ENCODE measurements at places on chromosomes 3 and 15.

- DNase-seq = no peak
Observed at GRCh38 chr3:184551103-184551502, 10.5 kb upstream of the EPHB3 start.

- no peak for DNase-seq
Observed at GRCh38 chr3:174859756-174860155, 622 bp downstream of the NAALADL2 start.

DNA sequence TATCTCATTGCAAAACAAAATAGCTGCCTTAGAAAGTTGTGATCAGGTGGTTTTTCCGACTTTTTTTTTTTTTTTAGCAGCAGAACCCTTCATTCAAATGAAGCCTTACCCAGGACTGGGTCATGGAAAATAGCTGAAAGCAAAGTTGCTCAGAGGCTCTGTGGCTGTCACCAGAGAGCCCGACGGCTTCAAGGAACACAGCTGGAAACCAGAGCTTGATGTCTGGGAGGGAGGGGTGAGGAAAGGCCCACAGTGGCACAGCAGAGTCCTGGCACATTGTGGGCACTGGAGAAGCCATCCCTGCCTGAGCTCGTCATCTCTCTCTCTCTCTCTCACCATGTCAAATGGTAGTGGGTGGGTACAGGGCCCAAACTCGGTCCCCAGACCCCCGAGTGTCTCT, 77.5 kb downstream of the RPN1 start:
- no peak for DNase-seq

GRCh38 chr3:10968401-10968800, 24.1 kb upstream of the SLC6A1 start:
- DNase-seq = no peak

DNA sequence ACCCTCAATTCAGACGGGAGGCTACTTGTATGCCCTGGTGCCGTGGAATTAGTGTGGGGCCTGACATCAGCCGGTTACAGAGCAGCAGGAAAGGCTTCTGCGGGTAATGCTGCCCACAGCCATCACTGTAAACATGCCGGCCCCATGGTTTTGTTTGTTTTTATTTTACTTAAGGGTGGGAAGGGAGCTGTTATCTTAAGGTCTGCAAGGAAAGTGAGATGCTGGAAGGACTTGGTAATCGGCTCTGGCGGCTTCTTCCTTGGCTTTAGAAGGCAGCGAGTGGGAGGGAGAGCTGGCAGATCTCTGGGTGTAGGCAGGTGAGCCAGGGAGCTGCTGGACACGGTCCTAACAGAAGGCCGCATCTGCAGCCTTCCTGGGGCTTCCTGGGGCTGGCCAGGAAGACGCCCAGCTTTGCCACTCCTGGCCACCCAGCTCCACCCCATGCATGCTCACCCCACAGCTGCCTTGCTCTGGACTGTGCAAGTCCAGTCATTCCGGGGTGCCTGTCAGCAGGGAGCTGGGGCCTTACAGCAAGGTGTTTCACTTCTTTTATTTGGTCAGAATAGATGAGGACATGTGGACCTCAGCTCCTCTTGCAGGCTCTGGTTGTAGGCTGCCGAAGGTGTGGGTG, 54.1 kb upstream of the FURIN start:
- no peak for DNase-seq

DNA sequence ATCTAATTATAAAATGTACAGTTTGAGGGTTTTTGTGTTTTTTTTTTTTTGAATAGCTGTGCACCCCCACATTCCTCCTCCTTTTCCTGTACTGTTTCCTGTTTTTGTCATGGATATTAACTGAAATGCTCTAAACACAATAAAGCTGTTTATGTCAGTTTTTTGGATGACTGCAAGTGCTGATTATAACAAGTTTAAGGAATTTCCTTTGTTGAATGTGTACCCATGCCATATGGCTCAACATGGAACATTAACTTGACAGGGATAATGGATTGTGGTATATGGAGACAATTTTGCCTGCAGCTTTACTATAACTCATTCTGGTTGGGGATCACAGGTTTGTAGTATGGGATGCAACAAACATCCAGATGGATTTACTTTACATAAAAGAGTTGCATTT, 216.4 kb downstream of the TCF12 start:
- DNase-seq = no peak

DNA sequence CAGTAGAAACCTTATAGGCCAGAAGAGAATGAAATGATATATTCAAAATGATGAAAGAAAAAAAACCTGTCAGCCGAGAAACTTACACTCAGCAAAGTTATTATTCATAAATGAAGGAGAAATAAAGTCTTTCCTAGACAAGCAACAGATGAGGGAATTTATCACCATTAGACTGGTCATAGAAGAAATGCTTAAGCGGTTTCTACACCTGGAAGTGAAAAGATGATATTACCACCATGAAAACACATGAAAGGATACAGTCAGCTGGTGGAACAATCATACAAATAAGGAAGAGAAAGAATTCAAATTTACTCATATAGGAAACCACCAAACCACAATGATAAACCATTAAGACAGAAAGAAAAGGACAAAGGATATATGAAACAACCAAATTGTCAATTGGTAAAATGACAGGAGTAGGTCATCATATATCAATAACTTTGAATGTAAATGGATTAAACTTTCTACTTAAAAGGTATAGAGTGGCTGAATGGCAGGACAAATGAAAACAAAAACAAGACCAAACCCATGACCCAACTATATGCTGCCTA, 29.9 kb upstream of the PRR23C start:
- DNase-seq = no peak

DNA sequence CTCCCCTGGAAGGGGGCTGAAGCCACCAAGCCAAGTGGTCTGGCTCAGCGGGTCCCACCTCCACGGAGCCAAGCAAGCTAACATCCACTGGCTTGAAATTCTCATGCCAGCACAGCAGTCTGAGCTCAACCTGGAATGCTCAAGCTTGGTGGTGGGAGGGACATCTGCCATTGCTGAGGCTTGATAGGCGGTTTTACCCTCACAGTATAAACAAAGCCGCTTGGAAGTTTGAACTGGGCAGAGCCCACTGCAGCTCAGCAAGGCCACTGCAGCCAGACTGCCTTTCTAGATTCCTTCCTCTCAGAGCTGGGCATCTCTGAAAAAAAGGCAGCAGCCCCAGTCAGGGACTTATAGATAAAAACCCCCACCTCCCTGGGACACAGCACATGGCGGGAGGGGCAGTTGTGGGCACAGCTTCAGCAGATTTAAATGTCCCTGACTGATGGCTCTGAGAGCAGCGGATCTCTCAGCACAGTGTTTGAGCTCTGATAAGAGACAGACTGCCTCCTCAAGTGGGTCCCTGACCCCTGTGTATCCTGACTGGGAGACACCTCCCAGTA, 23.2 kb upstream of the IGSF10 start:
- DNase-seq = no peak

DNA sequence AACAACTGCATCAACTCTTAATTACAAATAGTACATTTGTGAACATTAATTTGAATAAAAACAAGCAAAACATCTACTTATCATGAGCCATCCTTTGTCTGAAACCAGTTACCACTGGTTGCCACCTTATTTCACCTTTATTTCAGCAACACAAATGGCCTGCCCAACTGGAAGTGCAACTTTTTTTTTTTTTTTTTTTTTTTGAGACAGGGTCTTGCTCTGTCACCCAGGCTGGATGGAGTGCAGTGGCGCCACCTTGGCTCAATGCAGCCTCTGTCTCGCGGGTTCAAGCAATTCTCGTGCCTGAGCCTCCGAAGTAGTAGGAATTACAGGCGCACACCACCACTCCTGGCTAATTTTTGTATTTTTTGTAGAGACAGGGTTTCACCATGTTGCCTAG, 13.1 kb downstream of the WDR82 start:
- no peak for DNase-seq

GRCh38 chr3:169324452-169324785, 339.1 kb downstream of the MECOM start:
- DNase-seq = no peak

GRCh38 chr3:64612916-64613526, 74.8 kb downstream of the ADAMTS9 start:
- no peak for DNase-seq

DNA sequence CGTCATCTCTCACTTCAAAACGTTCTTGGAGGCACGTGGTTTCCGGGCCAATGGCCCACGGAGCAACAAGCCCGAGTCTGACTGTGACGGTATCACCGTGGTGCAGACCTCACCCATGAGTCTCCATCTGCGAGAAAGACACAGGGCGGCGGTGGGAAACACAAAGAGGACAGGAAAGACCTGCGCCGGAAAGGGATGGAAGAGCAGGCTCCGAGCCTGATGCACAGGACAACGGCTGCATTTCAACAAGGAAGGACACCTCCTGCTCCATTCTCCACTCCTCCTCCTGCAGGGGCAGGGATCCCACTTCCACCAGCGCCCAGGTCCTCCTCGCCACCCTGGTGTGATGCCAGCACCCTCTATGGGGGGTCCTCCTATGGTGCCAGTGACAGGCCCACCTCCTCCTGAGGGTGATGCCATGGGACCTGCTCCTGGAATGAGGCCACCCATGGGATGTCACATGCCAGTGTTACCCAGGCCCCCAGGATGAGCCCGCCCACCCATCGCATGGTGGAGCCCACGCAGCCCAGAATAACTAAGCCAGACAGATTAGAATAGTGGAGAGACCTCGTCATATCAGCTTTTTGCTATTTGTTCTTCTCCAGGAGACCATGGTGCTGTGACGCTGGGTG, 73.0 kb upstream of the PCSK6 start:
- no peak for DNase-seq

GRCh38 chr15:31398677-31399301, 72.2 kb downstream of the KLF13 start:
- DNase-seq = no peak

DNA sequence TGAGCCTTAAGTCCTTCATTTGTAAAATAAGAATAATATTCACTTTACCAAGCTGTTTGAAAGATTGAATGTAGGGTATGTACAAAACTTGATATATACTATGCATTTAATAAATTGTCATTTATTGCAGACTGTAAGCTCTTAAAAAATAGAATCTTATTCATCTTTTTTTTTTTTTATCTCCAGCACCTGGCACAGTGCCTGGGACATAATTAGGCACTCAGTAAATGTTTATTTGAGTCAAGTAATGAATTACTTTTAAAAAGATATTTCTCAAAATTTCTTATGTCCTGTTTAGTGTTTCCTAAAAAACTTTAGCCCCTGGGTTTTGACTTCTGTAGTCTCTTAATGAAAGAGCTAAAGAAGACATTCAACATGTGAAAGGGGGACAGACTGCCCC, 71.7 kb downstream of the TOP2B start:
- DNase-seq = no peak

All from kidney glomerular epithelial cell (primary cell).